SJCRH30 (cell line): ENCODE measurements at places on chromosomes 7 and 10.
A peak's percentile ranks its signal among the peaks of the same experiment; 100 is the strongest.

GRCh38 chr7:134721171-134721570, 58.3 kb upstream of the CALD1 start:
- no peak for DNase-seq

DNA sequence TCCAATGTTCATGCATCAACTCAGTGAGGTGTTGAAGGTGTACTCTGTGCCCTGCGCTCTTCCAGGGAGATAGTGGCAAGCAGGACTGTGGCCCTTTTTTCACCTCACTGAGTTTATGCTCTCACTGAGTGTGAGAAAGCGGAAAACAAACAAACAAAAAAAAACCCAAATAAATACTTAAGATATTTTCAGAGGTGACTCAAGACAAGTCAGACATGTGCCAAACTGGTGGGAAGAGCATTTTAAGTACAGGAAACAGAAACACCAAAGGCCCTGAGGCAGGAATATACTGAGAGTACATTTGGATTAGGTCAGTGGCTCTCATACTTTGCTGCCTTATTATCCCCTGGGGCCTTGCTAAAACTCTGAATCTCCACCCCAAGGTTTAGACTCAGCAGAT, 111.9 kb upstream of the IGFBP3 start:
- no peak for DNase-seq

DNA sequence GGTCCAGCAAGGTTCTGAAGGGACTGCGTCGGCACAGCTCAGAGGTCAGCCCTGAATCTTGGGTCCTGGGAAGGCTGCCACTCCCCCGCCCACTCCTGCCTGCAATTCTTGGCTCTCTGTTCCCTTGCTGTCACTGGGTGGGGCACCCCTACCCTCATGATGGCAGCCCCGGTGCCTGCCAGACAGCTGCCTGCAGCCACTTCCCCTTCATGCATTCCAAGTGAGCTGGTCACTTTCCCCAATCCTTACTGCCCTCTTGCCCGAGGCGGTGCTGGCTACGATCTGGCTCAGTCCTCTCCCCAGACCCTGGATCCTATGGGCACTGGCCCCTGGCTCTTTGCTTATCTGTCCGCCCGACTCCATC, 14.2 kb downstream of the MYL10 start:
- DNase-seq, result peak; percentile 58

DNA sequence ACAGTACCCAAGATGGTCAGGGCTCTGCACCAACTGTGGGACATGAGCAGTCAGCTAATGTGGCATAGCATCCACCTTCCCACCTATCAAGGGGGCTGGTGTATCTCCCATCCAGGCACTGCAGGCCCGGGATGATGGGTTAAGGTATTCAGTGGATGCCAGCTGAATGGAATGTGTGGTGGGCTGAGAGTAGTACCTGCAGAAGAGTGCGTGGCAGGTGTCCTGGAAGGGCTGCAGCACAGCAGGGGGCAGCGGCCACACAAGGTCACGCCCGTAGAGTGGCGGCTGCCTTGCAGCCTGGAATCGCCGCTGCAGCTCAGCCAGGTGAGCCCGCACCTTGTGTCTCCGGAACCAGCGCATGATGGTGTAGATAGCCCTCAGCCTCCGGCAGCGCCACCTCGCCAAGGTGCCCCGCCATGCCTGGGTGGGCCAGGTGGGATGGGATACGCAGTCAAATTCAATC, 13.3 kb downstream of the MYO1G start:
- no peak for DNase-seq

DNA sequence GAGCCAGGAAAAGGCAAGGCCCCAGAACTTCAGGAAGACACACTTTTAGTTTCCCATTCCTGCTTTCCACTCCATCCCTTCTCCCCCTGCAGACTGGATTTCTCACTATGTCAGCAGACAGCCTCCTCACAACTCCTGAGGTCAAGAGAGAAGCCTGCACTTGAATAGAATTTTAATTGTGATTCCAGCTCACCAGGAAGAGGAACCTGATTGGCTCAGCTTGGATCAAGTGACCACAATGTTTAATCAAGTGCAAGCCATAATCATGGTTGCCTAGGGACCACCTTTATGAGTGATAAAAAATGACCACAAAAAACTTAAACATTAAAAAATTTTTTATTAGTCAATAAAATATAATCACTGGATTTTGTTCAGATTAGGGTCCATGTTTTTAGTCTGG, 244.7 kb upstream of the RHOBTB1 start:
- no peak for DNase-seq

GRCh38 chr7:26490640-26491624, 199.3 kb downstream of the SNX10 start:
- DNase-seq, result no peak

- DNase-seq, result no peak
Observed at GRCh38 chr7:142440906-142441411, 183.1 kb upstream of the PRSS58 start.

GRCh38 chr7:46680147-46680546, 759.1 kb upstream of the IGFBP3 start:
- no peak for DNase-seq

DNA sequence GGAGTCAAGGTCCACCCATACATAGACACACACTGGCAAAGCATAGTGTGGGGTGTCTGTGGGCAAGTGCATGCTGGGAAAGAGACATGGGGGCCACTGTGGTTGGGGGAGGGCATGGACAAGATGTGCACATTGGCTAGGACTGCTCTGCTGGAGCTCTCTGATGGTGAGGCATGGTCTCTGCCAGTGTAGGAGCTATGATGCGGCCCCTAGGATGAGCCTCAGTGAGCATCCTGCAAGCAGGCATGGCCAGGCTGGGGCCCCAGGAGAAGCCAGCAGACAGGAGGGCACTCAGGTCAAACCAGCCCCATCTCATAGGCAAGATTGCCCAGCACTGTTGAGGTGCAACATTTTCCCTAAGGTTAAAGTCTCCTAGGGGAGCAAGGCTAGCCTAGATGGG, 489.4 kb downstream of the DNAJB9 start:
- no peak for DNase-seq

DNA sequence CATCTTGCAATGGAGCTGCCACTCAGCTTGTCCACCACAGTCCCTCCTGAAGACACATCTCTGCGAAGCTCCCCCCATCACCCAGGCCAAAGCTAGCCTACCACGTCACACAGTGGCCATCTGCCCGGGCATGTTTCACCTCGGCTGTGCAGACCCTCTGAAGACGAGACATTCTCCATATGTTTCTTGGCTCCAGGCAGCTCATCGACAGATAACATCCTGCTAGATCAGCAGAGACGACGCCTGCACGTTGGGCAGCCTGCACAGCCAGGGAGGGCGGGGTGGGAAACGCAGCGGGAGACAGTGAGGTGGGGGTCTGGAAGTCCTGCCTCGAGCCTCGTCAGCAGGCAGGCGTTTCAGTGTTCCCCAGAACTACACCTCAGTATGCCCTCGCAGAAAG, 53.0 kb downstream of the PTPRN2 start:
- no peak for DNase-seq

GRCh38 chr10:116007256-116007891, 265.6 kb downstream of the GFRA1 start:
- DNase-seq, result no peak
